ENCODE measurements at places on chromosomes 13 and 19.

DNA sequence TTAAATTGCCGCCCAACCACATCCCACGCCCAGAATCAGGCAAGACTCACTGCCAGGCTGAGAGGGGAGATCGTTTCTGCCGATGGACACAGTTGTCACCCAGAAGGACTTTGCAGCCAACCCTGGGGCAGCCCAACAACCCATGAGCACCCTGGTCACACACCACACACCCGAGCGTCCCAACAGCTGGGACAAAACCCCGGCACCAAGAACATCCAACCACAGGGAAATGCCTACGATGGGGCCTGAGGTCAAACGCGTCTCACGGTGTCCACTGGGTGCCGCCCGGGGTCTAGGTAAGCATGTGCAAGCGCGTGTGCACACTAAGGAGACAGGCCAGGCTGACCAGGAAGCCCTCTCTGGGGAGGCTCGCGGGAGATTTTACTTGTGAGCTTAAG lies 13.0 kb downstream of the LMNB2 start:
- no peak for DNase-seq

DNA sequence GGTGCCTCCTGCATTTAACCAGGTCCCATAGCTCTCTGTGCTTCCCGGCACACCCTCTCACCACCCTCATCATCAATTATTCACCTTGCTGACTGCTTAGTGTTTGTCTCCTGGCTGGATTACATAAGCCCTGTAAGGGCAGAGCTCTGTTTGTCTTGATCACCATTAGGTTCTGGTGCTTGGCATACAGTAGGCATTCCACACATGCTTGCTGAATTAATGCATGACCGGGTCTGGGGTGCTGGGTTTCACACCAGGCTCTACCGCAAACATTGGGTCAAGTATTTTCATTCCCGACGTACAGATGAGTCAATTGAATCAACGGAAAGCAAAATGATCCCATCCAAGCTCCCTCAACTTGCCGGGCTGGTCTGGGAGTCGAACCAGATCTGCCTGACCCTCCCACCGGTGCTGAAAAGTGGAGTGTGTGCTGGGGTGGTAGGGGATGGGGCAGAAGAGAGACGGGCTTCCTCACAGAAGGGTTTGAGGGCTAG lies 28.5 kb downstream of the VAV1 start:
- no peak for DNase-seq

DNA sequence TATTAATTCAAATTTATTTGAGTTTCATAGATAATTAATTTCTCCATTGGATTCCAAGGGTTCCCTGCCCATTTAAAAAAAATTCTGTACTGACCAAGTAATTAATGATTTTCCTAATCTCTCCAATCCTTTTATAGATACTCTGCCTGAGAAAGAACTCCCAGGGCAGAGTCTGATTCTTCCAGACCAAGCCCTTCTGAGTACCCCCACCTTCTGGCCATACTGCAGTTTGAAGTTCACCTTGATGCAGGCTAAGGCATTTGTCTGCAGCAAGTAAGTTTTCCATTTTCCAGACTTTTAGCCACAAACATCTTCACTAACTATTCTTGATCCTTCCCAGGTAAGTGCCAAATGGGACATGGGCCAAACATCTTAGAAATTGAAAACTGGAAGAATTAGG lies 195.9 kb downstream of the LHFPL6 start:
- DNase-seq, result no peak

DNA sequence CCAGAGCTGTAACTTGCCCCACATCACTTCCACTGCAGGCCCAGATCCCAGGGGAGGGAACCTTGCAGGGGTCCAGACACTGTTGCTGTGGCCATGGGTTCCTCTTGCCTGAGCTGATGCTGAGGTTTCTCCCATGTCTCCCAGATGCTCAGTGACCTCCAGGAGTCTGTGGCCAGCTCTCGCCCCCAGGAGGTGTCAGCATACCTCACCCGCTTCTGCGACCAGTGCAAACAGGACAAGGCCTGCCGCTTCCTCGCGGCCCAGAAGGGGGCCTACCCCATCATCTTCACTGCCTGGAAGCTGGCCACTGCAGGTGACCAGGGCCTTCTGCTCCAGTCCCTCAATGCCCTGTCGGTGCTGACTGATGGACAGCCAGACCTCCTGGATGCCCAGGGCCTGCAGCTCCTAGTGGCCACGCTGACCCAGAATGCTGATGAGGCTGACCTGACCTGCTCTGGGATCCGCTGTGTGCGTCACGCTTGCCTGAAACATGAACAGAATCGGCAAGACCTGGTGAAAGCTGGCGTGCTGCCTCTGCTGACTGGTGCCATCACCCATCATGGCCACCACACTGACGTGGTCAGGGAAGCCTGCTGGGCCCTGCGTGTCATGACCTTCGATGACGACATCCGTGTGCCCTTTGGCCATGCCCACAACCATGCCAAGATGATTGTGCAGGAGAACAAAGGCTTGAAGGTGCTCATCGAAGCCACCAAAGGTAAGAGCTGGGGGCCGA lies 12.1 kb upstream of the SLC25A42 start:
- DNase-seq, result no peak

DNA sequence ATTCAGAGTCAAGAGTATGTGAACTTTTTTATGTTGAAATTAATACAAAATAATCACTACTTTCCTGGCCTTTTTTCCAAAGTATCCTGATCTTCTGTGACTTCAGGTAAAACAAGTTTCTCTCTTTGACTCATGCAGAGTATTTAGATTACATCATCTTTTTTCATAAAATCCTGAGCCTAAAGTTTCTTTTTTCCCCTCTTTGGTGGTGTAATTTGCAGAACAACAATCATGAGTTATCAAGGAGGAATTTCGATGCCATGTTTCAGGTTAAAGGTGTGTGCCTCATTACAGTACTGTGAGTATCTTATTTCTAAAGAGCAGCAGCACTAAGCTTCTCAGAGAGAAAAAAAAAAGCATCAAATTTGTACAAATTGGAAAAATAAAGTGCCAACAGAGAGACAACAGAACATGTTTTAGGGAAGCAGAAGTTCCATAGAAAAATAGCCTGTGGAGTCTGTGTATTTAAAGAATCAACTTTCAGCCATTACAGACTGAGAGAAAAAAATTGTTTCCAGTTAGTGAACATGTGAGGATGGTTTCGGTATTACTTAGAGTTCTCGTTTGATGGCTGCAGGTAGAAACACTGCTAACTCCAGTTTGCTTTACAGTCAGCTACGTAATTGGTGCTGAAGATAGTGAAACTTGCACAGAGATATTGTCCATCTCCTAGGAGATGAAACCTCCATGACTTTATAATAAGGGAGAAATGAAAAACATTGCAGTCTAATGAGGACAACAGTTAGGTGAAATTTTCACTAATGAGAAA lies 78.1 kb upstream of the PCDH9 start:
- no peak for DNase-seq

DNA sequence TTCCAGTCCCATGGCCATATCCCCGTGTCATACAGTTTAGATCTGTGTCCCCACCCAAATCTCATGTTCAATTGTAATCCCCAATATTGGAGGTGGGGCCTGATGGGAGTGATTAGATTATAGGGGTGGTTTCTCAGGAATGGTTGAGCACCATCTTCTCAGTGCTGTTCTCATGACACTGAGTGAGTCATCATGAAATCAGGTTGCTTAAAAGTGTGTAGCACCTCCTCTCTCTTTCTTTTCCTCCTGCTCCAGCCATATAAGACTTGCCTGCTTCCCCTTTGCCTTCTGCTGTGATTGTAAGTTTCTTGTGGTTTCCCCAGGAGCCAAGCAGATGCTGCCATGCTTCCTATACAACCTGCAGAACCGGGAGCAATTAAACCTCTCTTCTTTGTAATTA lies 197.8 kb downstream of the NALCN start:
- DNase-seq, result no peak

DNA sequence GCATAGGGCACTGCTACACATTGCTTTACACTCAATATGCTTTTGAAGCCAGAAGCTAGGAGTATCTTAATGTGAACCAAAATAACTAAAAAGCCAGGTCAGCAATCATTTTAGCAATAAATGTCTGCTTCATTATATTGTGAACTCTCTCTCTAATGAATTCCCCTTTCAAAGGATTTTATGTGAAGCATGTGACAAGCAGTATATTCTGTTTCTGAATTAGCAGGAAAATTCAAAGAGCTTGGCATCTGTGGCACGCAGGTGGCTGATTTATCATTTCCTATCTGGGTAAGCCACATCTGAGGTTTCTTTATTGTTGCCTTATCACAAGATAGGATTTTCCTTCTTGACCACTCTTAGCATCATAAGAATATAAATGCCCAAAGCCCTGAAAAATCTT lies 56.8 kb upstream of the KLF12 start:
- no peak for DNase-seq
